Inflammatory macrophage treated with lipopolysaccharide for 4 hours (primary cell): ENCODE measurements at places on chromosomes 7 and 10.
A peak's percentile ranks its signal among the peaks of the same experiment; 100 is the strongest.

DNA sequence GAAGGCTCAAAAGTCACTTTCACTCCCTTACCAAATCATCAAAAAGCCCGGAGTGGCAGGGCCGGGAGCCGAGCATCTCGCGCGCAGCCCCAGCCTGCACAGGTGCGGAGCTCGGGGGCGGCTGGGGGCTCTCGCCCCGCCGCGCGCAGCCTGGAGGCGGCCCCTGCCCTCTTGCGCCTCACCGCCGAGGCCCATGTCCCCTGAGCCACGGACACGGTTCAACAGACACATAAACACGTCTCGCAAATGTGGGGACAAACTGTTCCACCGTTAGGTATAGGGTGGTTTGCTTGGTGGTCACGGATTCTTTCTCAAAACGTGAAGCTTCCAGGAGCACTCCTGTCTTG, 700 bp downstream of the GSAP start:
- DNase-seq, result no peak

GRCh38 chr10:77405771-77406241, 231.8 kb downstream of the KCNMA1 start:
- DNase-seq, result peak; percentile 28

DNA sequence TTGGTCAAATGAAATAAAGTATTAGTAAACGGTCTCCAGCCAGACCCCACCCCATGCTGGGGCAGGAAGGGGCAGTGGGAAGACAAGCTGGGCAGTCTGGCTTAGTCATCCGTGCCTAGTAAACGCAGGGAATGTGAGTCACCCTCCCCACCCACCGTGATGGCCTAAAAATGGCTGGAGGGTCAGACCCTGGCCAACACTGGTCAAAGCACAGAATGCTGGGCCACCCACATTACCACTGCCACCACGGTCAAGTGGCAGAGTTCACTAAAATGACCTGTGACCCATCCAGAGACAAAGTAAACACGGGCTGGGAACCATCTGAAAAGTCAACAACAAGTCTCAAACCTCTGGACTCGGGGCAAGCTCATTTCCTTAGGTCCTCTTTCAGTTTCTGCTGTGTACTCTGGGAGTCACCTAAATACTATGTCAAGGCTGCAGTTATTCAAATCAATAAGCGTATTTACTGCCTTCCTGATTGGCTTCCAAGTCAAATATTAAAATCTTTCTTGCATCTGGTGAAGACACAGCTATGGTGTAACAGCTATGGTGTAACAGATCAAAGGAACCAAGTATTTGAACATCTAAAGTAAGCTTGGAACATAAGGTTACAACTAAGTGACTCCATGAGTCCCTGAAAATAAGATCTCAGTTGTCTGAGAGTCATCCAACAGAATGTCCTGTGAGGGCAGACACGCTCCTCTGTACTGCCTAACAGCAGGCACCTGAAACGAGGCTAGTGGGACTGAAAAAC, 3.0 kb downstream of the ZFAND2A start:
- peak; percentile 71 for DNase-seq

DNA sequence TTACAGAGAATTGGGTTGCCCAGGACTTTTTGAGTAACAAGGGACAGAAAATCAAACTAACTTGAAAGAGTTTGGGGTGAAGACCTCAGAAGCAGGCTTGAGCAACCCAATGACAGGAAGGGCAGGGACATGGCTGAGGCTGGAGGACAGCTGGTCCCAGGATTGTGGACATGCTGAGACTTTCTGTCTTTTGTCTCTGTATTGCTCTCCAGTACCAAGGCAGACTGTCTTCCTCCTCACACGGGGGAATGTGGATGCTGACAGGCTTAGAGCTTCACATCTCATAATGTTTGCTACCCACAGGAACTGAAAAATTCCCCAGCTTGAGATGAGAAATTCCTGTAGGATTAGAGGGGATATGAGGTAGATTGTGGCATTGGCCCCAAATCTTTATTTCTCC, 229.6 kb downstream of the PHF14 start:
- DNase-seq, result no peak

DNA sequence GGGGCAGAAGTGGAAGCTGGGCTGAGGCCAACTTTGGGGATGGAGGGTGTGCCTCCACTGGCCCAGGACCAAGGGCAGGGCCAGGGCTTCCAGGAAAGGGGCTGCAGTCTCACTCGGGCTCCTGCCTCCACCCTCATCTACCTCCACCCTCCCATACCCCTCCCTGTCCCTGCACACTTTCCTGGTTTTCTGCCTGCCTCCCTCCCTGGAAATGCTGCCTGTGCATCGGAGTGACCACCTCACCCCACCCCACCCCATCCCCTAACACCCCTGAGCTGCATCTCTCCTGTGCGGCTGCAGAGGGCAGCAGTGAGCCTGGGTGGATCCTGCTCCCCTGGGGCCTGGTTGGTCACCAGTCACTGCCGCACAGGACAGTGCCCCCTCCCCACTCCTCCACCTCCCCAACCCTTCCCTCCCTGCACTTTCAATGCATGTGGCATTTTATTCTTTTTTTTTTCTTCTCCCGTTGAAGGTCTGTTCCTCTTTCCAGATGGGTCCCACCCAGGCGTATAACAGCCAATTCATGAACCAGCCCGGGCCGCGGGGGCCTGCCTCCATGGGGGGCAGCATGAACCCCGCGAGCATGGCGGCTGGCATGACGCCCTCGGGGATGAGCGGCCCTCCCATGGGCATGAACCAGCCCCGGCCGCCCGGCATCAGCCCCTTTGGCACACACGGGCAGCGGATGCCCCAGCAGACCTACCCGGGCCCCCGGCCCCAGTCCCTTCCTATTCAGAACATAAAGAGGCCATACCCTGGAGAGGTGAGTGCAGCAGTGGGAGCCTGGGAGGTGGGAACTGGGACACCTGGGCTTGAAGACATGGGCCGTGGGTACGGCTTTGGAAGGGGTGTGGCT, 54.1 kb upstream of the PPIF start:
- DNase-seq, result peak; percentile 30

- no peak for DNase-seq
Observed at GRCh38 chr7:26449175-26450165, 157.8 kb downstream of the SNX10 start.

- no peak for DNase-seq
Observed at GRCh38 chr7:44222776-44223261, 22.0 kb downstream of the YKT6 start.

GRCh38 chr10:11473128-11473760, 138.2 kb downstream of the USP6NL start:
- DNase-seq, result no peak
